Choroid plexus epithelial cell (primary cell): ENCODE measurements at places on chromosomes 13 and 19.

DNA sequence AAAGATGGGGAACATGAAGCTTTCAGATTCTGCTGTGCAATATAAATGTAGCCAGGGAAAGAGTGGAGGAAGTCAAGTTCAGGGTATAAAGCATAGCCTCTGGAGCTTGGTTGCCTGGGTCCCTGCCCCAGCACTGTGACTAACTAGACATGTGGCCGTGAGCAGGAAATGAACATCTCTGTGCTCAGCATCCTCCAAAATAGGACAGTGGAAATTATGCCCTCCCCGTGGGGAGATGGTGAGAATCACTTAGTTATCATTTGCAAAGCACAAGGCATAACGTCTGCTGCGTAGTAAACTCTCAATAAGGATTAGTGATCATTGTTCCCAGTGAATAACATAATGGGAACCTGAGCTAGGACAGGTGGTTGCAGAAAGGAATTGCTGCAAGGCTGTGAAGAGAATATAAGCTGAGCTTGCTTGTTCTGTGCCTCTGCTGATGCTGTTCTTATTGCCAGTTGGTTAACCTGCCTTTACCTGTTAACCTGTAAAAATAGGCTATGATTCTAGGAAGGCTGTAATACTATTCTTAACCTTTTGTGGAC is 441.0 kb downstream of the COG6 start:
- DNase-seq: no peak

DNA sequence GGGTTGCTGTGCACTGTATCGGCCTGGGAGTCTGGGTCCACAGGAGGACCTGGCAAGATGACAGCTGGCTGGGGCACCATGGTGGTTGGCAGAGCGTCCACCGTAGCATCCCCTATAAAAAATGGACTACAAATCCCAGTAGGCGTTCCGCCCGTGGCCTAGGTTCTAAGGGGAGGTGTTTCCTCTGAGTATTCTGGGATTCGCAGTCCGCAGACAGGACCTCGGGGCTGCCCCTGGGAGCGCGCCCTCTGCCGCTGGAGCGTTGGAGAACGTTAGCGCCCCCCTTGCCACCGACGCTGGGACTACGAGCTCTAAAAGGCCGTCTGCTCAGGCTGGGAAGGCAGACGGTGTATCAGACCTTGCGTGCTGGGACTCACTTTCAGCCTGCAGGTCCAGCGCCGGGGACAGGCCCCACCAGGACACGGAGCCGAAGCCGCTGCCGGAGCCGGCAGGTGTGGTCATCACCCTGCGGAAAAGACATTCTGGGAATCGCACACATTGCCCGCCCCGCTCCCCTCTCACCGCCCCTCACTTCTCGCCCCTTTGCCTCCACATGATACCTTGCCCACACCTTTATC is 372 bp downstream of the DNAAF3 start:
- DNase-seq: peak; percentile 84

DNA sequence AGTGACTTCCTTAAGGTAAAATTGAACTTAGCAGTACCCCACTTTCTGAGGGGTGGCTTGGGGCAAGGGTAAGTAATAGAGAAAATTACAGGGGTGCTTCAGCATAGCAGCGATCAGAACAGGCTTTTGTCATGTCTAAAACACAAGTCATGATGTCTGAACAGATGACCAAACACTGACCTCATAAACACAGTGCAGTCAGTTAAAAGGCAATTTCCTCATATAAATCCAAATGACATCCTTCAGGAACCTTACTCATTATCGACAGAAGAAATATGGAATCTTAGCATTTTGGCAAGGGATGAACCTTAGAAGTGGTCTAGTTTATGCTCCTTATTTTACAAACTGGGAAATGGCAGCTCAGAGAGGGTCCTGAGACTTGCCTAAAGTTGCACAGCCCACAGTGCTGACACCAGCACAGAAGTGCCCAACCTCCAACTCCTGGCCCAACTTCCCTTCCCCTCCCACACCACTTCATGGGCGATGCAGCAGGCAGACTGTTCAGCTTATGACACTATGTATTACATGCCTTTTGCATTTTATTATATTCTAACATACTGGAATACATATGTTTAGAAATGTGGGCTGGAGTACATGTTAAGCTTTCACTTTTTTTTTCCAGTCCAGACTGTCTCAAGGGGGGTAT is 3.6 kb downstream of the GJA3 start:
- DNase-seq: no peak

- peak; percentile 39 for DNase-seq
Observed at GRCh38 chr13:40665126-40666044, 1.1 kb downstream of the FOXO1 start.

- DNase-seq: peak; percentile 57
Observed at GRCh38 chr13:42041011-42041683, 7.3 kb upstream of the DGKH start.

DNA sequence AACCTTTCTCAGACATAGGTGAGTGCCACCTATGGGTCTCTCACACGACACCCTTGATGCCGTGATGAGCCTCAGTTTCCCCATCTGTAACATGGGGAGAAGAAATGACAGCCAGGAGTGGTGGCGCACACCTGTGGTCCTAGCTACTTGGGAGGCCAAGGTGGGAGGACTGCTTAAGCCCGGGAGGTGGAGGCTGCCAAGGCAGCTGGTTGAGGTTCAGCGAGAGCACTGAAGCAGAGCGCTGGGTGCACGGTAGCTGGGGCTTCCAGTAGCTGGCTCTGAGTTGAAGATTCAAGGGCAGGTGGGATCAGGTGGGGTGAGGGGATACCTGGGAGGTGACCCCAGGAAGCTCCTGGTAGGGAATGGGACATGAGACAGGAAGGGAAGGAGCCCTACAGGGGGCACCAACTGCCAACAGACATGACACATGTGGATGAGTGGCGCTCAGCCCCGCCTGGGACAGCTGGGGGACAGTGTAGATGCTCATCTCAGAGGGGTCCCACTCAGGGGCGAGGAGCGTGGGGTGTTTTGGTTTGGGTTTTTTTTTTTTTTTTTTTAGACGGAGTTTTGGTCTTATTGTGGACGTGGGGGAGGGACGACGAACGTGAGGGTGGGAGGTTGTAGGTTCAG is 6.5 kb upstream of the SSBP4 start:
- no peak for DNase-seq

DNA sequence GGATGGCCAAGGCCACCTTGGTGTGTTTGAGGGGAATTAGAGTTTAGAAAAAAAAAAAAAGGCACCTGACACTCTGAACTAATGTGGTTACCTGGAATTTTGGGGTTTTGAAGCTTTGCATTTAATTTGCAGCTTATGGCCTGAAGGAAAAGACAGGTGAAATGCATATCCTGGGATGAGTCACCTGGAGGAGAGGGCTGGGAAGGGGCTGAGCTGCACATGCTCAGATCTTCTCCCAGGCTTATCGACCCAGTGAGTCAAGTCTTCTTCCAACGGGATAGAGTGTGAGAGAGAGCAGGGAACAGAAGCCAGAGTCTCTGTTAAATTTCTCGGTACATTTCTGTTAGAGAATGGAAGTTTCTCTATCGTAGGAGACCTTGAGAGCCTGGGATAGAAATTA is 29.7 kb upstream of the ALOX5AP start:
- DNase-seq: no peak

GRCh38 chr13:43036351-43037250 is 13.2 kb downstream of the DNAJC15 start:
- no peak for DNase-seq

DNA sequence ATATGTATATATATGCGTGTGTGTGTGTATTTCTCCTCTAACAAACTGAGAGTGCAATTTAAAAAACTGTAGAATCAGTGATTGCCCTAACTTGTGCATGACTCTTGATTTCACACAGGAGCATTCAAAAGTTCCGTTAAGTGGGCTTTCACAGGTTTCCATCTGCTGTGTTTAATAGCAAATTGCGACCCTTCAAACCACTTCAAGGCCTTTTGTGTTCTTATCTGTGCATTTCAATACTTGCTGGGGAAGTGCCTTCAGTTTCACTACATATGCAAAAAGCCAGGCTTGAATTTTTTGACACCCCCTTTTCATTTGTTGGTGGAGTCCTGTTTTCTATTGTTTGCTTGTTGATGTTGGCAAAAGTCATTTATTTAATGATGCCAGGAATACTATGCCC is 158.0 kb downstream of the TM9SF2 start:
- no peak for DNase-seq
